ENCODE measurements at places on chromosomes 2 and 18.

- DNase-seq: no peak
Observed at GRCh38 chr2:237955640-237956401, 11.0 kb upstream of the UBE2F start.

DNA sequence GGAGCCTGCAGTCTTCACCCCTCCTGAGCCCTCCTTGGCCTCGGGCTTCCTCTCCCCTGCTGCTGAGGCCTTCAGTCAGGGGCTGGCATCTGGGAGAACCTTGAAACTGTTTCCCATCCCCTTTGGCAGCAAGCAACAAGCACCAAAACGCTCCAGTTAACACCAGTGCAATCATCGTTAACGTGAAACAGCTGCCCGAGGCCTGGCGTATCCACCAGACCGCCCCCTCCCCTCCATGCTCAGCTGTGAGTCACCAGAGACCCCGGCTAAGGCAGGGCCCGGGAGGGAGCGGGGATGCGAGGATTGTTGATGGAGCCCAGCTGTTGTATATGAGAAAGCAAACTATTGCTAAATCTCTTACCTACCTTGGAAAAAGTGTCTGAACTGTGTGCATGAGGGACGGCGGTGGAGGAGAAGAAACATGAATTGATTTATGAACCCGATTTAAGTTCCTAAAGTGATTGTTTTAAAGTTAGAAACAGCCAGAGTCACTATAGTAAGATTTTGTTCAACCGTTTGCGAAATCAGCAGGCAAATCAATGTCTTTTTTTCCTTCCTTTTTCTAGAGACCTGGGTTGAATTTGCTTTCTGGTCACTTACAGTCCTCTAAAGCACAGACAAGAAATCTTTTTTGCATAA is 5.2 kb downstream of the ZFP36L2 start:
- peak; percentile 47 for DNase-seq

DNA sequence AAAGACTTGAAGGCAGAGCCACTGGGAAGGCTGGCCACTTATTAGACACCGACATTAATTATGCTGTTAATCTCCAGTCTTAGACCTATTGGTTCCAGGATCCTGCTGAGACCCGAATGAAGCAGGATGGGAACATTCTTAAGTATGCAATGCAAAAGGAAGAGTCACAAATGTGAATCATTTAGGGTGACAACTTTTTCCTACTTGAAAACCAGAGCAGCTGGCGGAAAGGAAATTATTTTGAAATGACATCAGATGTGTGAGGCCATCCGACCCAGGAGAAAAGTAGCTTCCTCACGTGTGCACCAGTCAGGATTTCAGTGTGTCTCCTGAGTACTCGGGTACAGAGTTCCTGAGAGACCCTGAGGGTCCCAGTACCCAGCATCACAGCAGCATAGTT is 222.9 kb upstream of the NCKAP5 start:
- no peak for DNase-seq

DNA sequence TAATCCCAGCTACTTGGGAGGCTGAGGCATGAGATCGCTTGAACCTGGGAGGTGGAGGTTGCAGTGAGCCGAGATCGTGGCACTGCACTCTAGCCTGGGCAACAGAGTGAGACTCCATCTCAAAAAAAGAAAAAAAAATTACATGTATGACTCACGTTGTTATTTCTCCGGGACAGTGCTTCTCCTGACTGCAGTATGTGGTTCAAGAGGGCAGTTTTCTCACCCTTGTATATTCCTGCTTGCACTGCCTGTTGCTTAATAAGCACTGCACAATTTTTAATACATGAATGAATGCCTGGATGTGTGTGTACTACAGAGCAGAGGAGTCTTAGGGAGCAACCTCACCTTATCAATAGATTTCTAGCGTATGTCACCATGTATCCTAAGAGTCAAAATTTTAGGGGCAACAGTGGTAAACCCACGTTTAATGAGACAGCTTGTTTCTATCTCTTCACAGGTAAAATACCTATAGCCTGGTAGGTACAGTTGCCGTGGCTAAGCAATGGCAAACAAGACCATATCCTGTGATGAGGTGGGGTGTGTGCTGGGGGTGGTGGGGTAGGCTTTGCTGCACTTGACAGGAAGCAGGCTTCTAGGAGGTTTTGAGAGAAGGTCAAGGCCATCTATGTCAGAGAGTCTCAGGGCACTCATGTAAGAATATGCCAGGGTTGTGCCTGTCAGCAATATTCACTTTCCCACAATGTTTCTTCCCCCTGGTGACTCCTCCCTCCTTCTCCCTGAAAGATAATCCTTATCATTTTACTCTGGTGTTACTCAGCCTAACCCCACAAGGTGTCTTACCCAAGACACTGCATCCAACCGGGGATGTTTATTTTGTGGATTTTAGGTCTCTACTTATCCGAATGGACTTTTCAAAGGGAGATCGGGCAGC is 36.9 kb upstream of the MEX3C start:
- DNase-seq: no peak

DNA sequence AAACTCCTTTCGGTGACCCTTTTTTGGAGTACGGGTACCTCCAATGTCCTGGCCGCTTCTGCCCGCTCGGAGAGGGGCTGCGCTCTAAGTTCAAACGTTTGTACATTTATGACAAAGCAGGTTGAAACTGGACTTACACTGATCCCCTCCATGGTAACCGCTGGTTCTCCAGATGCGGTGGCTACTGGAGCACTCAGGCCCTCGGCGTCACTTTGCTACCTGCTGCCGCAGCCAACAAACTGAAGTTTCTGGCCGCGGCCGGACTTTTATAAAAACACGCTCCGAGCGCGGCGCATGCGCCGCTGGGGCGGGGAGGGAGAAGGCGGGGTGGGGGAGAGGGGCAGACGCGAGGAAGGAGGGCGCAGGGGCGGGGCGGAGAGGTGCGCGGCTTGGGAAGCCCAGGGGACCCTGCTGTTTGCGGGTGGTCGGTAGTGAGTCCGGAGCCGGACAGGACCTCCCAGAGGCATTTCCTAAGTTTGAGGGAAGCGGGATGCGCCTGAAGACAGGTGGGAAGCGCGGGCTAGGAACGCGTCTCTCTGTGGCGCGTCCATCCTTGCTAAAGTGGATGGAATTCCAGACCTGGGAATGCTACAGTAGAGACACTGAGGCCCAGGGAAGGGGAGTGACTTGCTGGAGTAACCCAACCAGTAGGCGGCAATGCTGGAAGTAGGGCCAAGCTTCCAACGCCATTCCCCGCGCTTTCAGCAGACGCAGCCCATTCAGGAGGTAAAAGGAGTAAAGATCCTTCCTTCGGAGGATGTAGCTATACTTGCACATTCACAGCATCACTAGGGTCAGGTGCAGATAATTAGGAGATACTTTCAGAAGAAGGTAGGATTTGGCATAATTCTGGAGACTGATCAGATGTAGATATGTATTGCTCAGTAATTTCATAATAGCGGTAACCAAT is at the start of gene CXCR4:
TSS of gene CXCR4 (minus strand) at position 241 of the 910 bp plus-strand sequence. CDS start at position 152, 89 bp downstream.
- peak; percentile 73 for DNase-seq

- DNase-seq: no peak
Observed at GRCh38 chr18:78156466-78156865, 823.2 kb upstream of the SALL3 start.

DNA sequence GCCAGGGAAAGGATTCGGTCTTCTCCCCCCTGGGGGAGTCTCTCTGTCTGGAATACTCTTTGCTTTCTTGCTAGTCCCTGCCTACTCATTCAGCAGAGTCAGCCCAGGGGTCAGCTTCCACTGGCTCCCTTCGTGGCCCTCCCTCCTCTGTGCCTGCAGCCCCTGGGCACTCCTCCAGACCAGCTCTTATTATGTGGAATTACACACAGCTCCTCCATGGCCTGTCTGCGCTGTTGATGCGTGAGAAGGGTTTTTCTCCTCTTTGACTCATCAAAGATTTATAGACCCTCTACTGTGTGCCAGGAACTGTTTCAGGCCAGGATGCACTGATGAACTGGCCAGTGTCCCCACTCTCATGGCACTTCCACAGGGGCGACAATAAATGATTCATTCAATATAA is 44.4 kb downstream of the ST8SIA5 start:
- no peak for DNase-seq

DNA sequence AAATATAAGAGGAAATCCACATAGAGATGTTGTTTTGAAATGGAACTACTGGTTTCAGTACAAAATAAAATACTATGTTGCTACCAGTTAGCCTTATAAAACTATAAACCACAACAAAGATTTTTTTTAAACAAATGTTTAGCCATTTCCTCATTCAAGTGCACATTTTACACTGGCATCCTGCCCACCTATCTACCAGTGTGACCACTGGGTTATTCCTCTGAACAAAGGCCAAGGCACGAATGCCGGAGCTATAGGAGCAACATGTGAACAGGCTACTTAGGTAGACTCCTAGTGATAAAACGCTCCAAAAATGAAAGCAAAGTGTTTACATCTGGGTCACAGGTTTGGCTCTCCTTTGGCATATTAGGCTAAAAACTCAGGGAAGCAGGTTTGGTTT is 31.8 kb upstream of the SULT1C4 start:
- DNase-seq: no peak

- DNase-seq: no peak
Observed at GRCh38 chr2:218000136-218000535, 2.7 kb downstream of the TNS1 start.

DNA sequence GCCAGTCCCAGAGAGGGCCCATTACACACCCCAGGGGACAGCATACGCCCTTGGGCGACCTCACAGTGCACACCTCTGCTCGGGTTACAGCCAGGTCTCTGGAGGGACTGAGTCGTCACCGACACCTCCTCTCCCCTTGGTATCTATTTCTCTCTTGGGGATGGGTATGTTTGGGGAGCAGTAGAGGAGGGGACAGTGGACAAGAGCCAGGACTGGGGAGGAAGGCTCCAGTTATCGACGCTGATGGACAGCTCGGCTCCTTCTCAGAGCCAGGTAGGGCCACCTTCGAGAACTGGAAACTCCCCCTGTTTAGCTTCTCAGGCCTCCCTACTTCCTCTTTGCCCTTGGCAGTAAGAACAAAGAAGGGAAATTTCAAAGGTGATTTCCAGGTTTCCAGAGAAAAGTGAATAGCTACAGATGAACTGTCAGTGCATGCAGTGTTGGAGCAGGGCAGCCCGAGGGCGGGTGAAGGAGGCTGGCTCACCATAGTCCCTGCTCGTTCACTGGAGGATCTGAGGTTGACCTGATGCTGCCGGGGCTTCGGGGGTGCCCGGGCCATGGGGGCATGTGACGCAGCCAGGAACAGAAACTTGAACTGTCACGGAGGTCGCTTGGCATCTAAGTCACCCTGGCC is 4.4 kb upstream of the SEMA4C start:
- DNase-seq: no peak

- DNase-seq: no peak
Observed at GRCh38 chr2:128756365-128756717, 437.7 kb upstream of the HS6ST1 start.

DNA sequence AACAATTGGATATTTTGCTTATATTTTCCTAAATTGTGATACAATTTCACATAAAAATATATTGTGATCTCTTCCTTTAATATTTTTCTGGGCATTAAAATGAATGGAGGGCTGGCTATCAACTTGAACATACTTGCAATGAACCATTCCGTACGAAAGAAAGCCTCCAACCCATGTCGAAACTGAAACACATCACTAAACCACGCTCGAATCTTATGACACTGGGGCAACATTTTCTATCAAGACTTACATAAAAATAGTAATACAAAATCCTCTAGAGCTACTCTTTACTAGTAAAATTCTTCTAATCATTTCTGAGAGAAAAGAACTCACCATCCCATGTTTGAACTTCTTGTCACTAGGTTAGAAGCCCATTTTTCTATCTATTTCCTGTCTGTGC is 132.8 kb upstream of the DOK6 start:
- DNase-seq: no peak

- DNase-seq: no peak
Observed at GRCh38 chr2:121165038-121165542, 119.9 kb downstream of the TFCP2L1 start.

- no peak for DNase-seq
Observed at GRCh38 chr2:30145826-30146336, 926 bp upstream of the YPEL5 start.

- no peak for DNase-seq
Observed at GRCh38 chr2:232919141-232919540, 49.1 kb downstream of the SNORC start.

GRCh38 chr2:101883860-101884259 is 107.9 kb upstream of the IL1R2 start:
- no peak for DNase-seq

DNA sequence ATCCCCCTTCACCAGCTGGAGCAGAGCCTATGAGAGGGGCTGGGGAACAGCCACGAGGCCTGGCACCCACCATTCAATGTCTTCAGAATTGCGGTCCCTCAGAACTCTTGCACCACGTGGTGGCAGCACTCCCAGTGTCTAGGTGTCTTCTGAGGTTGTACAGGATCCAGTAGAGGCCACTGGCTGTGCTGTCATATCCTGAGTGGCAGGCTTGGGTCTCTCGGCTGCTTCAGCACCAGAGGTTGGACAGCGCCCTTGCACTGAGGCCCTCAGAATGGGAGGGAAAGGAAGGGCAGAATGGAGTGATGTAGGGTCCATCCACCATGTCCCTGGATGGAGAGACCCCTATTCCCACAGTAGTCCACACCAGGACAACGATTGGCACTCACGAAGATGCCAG is 112.0 kb upstream of the TEKT4 start:
- DNase-seq: no peak

- no peak for DNase-seq
Observed at GRCh38 chr2:230919681-230920080, 5.4 kb downstream of the GPR55 start.

- no peak for DNase-seq
Observed at GRCh38 chr2:196108604-196109003, 40.0 kb upstream of the DNAH7 start.

GRCh38 chr2:46239175-46239846 is 57.9 kb upstream of the EPAS1 start:
- no peak for DNase-seq

DNA sequence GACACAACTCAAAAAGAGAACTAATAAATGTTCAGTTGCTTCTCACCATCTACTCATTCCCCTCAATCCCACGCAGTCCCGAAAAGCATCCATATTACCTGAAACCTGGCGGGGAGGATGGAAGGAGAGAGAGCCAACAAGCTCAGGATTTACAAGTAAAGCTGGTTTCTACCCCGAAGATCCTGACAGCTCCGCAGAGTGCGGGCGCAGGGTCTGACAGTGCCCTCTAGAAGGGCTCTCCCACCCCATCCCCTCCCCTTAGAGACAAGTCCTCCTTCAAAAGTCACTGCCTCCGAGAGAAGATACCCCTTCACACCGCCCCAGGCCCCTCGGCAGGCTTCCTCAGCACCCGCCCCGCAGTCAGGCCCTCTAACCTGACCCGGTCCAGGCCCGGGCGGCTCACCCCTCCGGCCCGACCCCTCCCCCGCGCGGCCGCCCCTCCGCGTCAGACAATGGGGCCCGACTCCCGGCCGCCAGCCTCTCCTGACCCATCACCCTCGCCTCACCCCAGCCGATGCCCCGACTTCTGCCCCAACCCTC is 550 bp downstream of the RAB1A start:
- no peak for DNase-seq

GRCh38 chr2:3487432-3487831 is 31.9 kb downstream of the ADI1 start:
- peak; percentile 34 for DNase-seq

GRCh38 chr2:234051374-234052070 is 1.0 kb downstream of the SPP2 start:
- no peak for DNase-seq
